NB4 (cell line): ENCODE measurements at places on chromosomes 7 and 10.

GRCh38 chr10:132606536-132607316 lies 69.1 kb downstream of the INPP5A start:
- no peak for DNase-seq

- DNase-seq, result no peak
Observed at GRCh38 chr7:55019191-55019690, 424 bp downstream of the EGFR start.

GRCh38 chr10:49164559-49165188 lies 23.5 kb downstream of the TMEM273 start:
- DNase-seq, result peak; percentile 68

DNA sequence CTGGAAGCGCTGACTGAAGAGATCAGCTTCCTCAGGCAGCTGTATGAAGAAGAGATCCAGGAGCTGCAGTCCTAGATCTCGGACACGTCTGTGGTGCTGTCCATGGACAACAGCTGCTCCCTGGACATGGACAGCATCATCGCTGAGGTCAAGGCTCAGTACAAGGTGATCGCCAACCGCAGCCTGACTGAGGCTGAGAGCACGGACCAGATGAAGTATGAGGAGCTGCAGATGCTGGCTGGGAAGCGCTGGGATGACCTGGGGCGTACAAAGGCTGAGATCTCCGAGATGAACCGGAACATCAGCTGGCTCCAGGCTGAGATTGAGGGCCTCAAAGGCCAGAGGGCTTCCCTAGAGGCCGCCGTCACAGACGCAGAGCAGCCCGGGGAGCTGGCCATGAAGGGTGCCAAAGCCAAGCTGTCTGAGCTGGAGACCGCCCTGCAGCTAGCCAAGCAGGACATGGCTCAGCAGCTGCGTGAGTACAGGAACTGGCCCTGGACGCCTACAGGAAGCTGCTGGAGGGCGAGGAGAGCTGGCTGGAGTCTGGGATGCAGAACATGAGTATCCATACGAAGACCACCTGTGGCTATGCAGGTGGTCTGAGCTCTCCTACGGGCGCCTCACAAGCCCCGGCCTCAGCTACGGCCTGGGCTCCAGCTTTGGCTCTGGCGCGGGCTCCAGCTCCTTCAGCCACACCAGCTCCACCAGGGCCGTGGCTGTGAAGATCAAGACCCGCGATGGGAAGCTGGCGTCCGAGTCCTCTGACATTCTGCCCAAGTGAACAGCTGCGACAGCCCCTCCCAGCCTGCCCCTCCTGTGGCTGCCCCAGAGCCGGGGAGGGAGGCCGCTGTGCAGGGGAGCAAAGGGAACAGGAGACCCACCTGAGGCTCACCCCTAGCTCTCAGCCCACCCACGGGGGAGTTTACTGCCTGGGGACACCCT lies 24.9 kb upstream of the AMPH start:
- no peak for DNase-seq

GRCh38 chr10:83691791-83692596 lies 447.3 kb upstream of the GHITM start:
- no peak for DNase-seq

DNA sequence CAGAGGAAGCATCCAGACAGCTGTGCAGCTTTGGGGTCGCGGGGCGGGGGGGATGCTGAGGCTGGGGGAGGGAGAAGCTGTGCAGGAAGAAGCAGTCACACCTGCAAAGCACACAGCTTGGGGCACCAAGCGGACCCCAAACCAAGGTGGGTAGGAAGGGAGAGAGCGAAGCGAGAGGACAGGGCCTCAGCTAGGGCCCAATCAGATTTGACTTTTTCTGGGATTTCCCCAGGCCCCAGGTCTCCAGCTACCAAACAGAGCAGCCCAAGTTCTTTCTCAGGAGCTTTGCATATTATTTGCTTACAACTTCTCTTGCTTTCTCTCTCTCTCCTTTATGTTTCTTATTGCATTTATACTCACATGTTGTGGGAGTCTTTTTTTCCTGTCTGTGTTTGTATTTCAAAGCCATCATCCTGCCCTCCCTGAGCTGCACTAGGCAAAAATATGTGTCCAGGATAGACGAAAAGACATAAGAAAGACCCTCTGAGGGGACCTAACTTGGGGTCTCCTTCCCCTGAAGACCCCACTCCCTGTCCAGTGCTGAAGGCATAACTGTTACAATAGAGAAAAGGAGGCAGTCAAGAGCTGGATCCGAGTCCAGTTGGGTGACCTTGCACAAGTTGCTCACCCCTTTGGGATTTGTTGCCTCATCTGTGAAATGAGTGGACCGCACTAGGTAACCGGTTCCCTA lies 50.6 kb upstream of the SMNDC1 start:
- no peak for DNase-seq

GRCh38 chr7:30351286-30351685 lies 66.9 kb downstream of the ZNRF2 start:
- DNase-seq, result peak; percentile 62

- no peak for DNase-seq
Observed at GRCh38 chr7:40850017-40850416, 715.2 kb downstream of the SUGCT start.

GRCh38 chr10:5512881-5513612 lies 11.7 kb upstream of the CALML3 start:
- DNase-seq, result no peak

DNA sequence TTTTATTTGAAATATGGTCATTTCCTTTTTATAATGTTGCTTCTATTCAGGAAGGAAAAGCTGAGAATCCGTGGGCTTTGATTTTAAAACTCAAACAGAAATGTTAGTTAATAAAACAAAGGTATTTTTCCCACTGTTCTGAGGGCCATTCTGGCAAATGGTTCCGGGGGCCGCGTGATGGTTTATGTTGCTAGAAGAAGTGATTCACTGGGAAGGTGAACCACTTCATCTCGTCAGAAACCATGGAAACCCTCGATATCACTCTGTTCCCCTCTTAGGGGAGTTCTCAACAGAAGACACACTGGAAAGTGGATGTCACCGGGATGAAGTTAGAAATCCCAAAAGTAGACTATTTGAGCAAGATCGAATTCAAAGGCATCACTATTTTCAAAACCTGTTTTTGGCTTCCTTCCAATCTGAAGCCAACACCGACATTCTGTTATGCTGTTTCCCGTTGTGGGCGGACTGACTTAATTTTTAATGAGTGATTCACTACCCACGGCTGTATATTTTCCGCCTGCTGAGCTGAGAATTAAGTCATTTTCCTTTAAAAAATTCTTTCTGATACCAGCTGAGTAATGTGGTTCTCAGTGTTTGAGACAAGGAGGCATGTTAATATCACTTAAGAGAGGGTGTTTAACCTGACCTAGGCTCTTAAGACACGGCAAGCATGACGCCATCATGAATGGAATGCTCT lies 84.1 kb downstream of the PTPRE start:
- no peak for DNase-seq

DNA sequence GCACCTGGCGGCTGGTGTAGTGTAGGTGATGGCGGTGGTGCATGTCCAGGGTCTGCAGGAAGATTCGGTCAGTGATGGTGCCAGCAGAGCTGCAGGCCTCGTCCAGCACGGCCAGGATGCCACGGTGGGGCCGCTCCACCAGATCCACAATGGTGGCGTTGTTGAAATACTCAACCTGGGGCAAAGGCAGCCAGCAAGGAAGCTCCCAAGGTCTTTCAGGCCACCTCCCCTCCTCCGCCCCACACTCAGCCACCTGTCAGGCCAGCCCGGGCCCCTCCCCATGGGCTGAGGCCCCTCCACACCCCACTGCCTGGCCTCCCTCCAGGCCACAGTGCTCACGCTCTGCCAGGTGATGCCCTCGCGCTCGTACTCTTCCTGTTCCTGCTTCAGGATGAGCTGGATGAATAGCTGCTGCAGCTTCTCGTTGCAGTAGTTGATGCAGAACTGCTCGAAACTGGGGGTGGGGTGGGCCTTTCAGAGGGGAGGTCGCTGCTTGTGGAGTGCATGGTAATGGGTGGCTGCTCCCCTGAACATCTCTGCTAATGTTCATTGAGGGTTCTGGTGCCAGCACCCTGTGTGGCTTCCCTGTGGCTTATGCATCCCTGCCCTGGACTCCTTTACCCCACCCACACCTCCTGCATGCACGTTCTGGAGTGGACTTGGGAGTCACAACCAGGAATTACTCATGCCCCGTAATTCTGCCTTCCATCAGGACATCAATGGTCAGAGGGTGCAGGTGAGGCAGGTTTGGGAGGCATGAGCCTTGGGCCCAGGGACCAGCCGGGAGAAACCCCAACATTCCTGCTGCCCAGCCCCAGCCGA lies 8.9 kb downstream of the MYO1G start:
- DNase-seq, result peak; percentile 25

GRCh38 chr10:11173042-11173441 lies 155.4 kb downstream of the CELF2 start:
- DNase-seq, result no peak

- no peak for DNase-seq
Observed at GRCh38 chr7:45610019-45610418, 35.9 kb downstream of the ADCY1 start.

DNA sequence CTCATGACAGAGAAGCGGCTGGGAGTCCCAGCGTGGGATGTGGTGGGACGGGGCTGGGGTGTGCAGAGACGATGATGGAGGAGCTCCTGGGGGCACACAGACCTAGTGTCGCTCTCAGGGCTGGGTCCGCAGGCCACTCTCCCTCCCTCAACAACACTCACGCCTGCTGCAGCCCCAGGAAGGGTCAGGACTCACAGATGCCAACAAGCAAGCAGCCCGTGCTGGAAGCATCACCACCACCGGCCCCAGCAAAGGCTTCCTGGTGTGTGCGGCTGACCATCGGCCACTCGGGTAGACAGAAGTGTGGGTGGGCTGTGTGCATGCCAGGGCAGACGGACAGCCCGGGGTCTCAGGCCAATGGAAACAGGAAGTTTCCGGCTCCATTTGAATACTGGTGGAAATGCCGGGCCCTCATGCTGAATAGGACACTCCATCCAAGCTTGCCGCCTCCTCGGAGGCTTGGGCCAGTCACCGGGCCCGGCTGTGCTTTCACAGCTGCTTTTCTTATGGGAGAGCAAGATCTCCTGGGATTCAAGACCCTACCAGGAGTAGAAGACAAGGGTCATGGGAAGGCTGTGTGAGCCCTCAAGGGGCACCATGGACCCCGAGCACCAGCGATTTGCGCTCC lies 178.1 kb downstream of the ELFN1 start:
- no peak for DNase-seq

DNA sequence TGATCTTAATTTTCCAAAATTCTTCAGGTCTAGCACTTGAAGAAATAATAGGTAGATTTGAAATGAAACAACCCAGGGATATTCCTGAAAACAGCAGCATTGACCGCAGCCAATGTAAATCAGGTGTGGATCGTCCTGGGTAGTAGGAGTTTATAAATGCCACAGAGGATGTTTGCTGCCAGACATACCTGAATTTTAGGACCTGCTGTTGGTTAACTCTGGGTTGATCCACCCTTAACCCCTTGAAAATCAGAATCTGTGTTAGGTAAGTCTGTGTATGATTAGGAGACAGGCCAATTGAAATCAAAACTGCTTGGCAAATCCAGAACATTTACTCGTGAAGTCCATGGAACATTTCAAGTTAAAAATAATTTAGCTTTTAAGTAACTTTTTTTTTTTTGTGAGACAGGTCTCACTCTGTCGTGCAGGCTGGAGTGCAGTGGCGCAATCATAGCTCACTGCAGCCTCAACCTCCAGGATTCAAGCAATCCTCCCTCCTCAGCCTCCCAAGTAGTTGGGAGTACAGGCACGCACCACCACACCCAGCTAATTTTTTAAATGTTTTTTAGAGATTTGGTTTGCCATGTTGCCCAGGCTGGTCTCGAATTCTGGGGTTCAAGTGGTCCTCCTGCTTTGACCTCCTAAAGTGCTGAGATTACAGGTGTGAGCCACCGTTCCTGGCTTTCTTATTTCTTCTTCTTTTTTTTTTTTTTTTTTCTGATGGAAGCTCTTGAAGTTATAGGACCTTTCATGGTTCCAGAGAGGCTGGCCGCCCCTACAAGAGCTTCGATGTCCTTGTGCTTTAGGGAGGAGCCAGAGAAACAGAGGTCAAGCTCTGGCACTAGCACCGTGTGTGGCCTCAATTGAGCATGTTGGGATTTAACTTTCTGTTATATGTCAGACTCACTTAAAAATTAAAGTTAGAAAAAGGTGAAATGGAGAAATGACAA lies 2.0 kb downstream of the POR start:
- DNase-seq, result no peak

DNA sequence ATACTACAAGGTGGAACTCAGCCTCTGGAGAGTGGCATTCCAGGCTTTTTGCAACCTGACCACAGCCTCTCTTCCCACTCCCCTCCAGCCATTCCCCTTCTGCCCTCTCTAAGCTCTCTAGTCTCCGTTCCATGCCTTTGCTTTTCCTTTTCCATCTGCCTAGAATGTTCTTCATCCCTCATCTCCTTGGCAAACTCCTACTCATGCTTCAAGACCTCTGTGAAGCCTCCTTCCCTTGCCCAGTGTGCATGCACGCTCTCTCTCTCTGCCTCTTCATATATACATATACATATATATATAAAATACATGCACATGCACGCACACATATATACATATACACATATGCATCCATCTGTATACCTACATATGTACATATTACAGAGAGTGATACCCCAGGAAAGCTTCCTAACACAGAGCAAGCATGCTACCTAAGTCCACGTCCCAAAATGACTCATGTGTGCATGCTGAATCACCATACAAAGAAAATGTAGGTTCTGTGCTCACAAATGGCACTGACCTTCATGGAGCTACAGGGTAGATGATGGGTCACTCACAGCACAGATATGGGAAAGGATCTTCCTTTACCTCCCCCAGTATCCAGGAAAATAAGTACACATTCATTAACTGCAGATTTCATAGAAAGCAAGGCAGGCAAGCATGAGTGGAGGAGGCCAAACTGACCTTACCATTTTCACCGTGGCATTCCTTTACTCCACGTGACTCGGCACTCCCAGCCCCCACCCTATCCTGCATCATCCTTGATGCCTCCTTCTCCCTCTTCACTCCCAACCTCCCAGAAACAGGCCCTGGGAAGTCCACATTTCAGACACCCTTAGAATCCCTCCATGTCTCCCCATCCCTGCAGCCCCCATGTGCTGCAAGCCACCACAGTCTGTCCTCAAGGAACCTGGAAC lies 238.4 kb upstream of the ZMIZ1 start:
- DNase-seq, result no peak

DNA sequence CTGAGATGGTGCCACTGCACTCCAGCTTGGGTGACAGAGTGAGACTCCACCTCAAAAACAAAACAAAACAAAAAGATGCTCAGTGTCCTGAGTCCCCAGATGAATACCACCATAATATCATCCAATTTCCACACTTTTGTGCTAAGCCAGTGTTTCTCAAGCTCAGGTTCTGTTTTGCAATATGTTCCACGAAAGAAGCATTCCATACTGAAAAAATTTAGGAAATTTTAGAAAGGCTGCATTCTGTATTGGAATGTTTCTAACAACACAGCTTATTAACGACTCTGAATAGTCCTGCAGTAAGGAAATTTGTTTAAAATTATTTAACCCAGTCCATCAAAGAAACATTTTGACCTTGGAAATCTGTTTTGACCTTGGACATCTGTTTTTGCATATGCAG lies 142.4 kb downstream of the EPC1 start:
- DNase-seq, result no peak
